NK-92 treated with Interleukin-12 subunit alpha and Interleukin-12 subunit beta, amount 100 ng/mL, for 24 hours (cell line): ENCODE measurements at places on chromosomes 4 and X.
A peak's percentile ranks its signal among the peaks of the same experiment; 100 is the strongest.

DNA sequence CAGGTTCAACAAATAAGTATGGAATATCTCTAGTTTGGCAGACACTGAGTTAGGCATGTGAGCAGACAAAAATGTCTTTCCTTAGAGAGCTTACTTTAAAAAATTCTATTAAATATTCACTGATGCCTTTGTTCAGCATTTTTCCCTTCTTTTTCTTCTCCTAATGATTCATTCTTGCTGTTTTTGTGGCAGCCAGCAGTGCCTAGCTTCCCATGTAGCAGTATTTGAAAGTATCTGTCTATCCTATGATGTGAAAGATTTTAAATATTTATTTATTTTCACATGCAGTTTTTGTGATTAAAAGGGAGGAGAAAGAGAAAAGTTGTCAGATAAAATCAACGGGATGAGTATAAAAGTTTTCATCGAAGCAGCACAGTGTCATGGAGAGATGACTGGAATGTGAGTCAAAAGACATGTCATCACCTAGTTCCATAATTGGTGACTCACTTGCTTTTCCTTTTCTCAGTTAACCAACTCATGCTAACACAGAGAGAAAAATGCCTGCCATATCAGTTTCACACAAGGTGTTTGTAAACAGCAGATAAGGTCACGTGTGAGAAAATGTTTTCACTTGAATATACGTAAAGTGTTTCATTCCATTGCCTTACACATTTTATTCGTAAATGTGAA is 69.8 kb downstream of the BMPR1B start:
- DNase-seq: no peak

- no peak for DNase-seq
Observed at GRCh38 chr4:79247695-79248394, 78.0 kb downstream of the NAA11 start.

GRCh38 chr4:159111416-159111815 is 8.5 kb downstream of the RAPGEF2 start:
- DNase-seq: no peak

DNA sequence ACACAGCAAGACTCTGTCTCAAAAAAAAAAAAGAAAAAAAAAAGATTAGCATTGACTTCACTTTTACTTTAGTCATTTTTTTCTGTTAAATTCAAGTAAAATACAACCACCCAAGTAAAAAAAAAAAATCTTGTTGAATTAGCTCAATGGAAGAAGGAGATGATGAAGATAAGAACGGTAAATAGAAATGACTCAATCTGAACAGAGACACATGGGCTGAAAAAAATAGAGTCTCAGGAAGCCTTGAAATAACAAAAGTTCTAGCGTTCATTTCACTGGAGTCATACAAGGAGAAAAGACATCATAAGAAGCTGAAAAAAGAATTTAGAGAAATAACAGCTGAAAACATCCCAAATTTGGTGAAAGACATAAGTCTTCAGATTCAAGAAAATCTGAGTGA is 75.5 kb downstream of the CASP3 start:
- no peak for DNase-seq

DNA sequence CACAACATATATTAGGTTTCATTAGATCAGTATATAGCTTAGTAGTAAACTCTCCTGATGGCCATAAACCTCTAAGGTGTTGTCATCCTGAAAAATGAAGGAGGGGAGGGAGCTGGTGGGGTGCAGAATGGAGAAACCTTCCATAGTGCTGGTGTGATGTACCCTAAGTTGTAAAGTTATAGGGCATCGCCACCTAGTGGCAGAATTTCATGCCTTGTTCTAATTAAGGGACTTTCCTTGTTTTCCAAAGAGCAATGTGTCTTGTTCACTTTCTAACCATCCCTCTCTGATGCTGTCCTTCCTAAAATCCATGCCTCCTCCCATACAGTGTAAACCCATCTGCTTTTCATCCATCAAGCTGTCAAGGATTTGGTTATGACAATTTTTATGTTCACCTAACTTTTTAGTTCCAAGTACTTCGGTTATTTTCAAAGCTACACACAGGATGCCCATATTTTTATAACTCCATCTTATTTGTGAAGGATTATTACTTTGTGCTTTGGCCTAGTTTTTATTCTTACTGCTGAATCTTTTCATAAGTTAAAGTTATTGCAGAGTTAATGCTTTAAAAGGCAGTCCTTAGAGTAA is 4.5 kb downstream of the NBDY start:
- peak; percentile 1 for DNase-seq

- no peak for DNase-seq
Observed at GRCh38 chrX:47840111-47840510, 3.4 kb downstream of the ZNF81 start.

GRCh38 chr4:14641871-14642270 is 360.4 kb upstream of the CPEB2 start:
- DNase-seq: no peak

GRCh38 chr4:4388311-4388790 is 1.4 kb downstream of the NSG1 start:
- no peak for DNase-seq

DNA sequence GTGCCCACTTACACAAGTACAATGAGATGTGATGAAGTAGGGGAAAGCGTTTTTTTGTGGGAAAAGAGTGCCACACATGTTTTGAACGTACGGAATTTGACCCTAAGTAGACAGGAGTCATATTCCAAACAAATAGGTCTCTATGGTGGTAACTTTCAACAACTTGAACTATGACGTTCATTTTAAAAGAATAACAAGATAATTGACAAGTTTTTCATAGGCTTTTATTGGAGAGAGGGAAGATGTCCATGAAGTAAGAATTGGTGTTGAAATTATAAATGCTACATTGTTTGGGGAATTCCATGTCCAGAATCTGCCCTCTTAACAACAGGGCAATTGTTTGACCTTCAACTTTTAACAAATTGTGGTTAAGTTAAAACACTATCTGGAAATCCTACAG is 126.5 kb downstream of the GASK1B start:
- DNase-seq: no peak

- DNase-seq: no peak
Observed at GRCh38 chr4:74134500-74134852, 23.4 kb upstream of the MTHFD2L start.

GRCh38 chr4:107856901-107857300 is 32.2 kb downstream of the SGMS2 start:
- DNase-seq: no peak

DNA sequence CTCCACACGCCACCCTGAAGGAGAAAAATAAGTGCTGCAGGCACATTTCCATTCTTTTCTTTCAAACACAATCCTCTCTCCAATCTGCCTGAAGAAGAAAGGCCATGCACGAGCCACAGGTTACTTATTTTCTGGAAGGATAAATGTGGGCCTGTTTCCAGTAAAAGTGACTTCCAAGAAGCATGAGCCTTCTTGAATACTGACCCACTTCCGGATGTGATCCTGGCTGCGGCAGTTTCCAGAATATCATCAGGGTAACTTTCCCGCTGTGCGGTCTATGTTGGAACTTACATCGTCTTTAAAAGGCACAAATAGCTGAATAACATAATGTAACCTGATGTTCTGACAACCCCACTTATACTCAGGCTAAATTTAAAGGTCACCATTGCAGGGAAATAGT is 66.3 kb upstream of the TAPT1 start:
- DNase-seq: no peak

GRCh38 chrX:148574237-148574973 is 74.0 kb downstream of the AFF2 start:
- no peak for DNase-seq

DNA sequence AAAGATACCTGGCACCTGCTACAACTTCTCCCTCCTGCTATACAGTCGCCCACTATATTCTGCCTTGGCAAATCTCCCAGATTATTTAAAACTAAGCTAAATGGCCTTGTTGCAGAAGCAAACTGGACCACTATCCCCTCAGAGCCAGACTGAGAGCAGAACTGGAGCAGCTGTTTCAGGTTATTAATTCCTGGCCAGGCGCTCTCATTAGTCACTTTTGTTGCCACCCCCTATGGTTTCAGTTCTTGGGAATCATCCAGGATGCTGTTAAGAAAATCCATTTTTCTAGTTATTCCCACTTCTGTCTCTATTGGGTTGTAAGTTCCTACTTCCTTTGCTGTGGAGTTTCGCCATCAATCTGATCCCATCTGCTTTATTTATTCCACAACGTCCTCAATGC is 30.1 kb downstream of the ADGRA3 start:
- DNase-seq: no peak

DNA sequence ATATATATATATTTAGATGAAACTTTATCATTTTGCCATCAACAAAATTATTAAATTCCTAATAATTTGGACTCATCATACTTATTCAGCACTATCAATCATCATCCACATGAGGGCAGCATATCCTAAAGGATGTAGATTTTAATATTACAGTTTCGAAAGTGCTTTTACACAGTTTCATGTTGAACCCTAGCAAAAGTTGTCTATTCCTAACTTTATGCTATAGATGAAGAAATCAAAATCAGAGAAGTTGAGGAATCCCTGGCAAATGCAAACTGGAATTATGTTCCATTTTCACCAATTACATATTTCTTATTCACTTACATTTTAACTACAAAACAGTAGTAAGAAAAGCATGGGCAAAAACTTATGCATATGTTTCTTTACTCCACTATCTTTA is 36.6 kb upstream of the UGT2A1 start:
- no peak for DNase-seq

- DNase-seq: no peak
Observed at GRCh38 chr4:42344749-42345148, 52.5 kb upstream of the SHISA3 start.

GRCh38 chr4:139913995-139914598 is 239.9 kb downstream of the MAML3 start:
- no peak for DNase-seq

GRCh38 chr4:107183155-107183774 is 147.2 kb upstream of the DKK2 start:
- DNase-seq: no peak

- no peak for DNase-seq
Observed at GRCh38 chr4:145635630-145636029, 16.4 kb downstream of the MMAA start.
